Aorta (tissue), 5 donors: ENCODE measurements at places on chromosomes 1 and 21. TPM values are rescaled to one million over a fixed set of nuclear protein-coding genes. Genes with fewer than 3 reads are reported as not detected.
A peak's percentile ranks its signal among the peaks of the same experiment; 100 is the strongest.

DNA sequence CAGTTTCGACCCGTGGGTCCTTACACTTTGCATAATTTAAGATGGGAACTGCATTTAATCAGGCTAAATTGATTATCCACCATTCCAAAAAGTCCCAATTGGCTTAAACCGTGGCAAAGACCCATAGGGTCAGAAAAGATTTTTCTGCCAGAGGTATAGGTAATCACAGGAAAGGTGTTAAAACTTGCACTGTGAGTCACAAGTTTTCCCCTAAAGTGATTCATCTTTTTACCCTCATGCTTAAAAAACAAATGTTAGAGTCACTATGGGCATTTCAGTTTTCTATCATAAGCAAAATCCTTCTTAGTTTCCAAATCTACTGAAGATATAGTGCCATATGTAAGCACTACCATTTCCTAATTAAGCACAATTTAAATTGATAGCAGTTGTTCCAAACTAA, 1079.8 kb downstream of the ADGRL2 start:
- DNase-seq = no peak

DNA sequence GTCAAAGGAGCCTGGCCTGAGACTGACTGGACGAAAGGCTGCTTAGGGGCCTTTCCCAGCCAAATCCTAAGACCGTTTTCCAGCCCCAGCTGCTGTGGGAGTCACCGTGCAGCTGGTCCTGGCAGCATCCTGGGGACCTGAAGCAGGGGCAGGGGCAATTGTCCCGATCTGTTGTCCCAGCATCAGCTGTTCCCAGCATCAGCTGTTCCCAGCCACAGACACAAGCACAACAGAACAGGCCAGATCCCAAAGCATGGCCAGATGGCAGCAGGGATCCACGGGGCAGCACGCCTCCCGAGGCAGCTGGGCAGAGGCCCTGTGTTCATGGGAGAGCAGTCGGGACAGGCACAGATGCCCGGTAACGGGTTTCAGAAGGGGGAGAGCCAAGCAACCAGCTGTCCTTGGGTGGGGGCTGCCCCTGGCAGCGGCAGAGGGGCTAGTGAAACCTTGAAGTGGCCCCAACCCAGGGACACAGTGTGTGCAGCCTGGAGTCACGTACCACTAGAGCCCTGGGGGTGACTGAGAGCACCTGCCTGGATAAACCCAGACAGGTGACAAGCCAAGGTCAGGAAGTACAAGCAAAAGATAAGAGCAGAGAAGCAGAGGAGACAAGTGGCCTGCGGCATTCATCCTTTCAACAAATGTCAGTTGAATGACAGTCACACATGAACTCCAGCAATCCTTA, 13.3 kb downstream of the CELA2B start:
- DNase-seq = no peak

- peak; percentile 82 for DNase-seq
Measured at GRCh38 chr21:37071561-37072273, 1.2 kb downstream of the PIGP start.

- no peak for DNase-seq
Measured at GRCh38 chr1:229159668-229160544, 111.0 kb upstream of the RAB4A start.

- no peak for DNase-seq
Measured at GRCh38 chr1:223853748-223854147, 8.0 kb upstream of the TP53BP2 start.

- DNase-seq = no peak
Measured at GRCh38 chr1:219566951-219567947, 45.7 kb downstream of the ZC3H11B start.

GRCh38 chr1:192831706-192832355, 23.0 kb downstream of the RGS2 start:
- no peak for DNase-seq

BEND5 gene
- 11.2 TPM for total RNA-seq
